ENCODE measurements at places on chromosomes 2 and 18. TPM values are rescaled to one million over a fixed set of nuclear protein-coding genes. Genes with fewer than 3 reads are reported as not detected.

DNA sequence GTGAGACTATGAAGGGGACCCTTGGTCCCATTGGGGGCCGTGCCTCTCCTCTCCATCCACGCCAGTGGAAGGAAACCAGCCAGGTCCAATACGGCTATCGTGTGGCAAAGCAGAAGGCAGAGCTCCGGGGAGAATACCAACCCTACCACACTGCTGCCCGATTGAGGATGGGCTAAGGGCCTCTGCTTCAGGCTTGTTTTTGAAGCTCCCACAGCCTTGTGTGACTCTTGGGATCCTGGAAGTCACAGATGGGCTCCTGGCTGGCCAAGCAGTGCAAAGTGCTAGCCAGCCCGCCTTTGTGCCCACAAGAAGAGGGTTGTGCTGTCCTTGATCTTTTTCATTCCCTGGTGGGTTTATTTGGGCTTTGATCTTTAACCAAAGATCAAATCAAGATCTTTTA is 70.6 kb upstream of the ID2 start:
- DNase-seq = no peak

MGAT4A gene
- total RNA-seq = 4.6 TPM

TMEM18 gene
- total RNA-seq = 25.1 TPM

DNA sequence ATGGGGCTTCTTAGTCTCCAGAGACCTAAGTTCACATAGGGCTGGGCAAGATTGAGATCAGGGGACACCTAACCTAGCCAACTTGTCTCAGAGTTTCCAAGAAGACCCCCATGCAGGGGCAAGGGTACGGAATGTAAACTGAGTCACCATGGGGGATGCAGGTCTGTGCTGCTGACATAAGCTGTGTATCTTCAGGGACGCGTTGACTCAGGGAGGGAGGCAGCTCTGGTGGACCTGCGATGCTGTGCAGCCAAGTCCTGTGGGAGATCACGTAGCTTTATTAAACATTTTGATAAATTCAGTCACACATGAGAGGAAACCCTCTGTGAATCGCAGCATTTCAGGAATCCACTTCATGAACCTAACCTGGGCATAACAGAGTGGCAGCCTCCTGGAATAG is 216.0 kb downstream of the ANKRD30B start:
- no peak for DNase-seq

ANKRD62 gene
- total RNA-seq = not detected

- peak; percentile 53 for DNase-seq
These were observed 5.8 kb downstream of the SLC14A2 start for GRCh38 chr18:45621061-45621511.

ZC3H8 gene
- 20.6 TPM for total RNA-seq

DNA sequence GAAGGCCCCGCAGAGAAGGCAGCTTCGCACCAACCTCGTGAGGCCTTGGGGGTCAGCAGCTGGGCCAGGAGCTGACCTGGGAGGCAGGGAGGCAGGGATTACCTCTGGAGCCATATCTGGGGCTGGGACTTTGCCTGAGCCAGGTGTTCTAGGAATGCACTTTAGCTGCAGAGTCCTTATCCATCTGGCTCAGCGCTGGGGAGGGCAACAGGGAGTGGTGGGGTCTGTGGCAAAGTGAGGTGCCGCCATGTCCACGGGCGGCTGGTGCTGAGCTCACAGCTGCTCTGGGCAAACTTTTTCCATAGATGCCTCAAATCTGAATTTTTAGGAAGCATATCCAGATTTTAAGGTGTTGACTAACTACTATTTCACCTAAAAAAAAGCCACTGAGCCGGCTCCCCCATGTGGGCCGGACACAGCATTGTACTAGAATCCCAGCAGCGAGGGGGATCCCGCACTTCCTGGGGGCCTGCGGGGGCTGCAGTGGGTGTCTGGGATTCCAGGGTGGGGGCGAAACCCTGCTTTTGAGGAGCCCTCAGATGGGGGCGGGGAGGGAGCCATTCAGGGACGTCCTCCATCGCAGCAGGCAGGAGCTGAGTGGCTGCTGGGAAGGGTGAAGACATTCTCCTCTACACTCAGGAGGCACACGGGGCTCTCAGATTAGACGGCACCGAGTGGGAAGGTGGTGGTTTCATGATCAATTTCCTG is 34.6 kb downstream of the RTP5 start:
- DNase-seq = no peak

GALR1 gene
- total RNA-seq = not detected

GRCh38 chr2:145161656-145162055 is 641.7 kb upstream of the ZEB2 start:
- no peak for DNase-seq

EMILIN2 gene
- not detected for total RNA-seq

OTX1 gene
- total RNA-seq = 1.4 TPM

GRCh38 chr2:35831385-35831784 is 524.2 kb upstream of the CRIM1 start:
- DNase-seq = no peak

DLX2 gene
- 1.9 TPM for total RNA-seq

- DNase-seq = peak; percentile 77
These were observed 16.1 kb downstream of the TGIF1 start for GRCh38 chr18:3466045-3466444.

GRCh38 chr2:66587216-66587615 is 152.3 kb downstream of the MEIS1 start:
- DNase-seq = peak; percentile 66

DNA sequence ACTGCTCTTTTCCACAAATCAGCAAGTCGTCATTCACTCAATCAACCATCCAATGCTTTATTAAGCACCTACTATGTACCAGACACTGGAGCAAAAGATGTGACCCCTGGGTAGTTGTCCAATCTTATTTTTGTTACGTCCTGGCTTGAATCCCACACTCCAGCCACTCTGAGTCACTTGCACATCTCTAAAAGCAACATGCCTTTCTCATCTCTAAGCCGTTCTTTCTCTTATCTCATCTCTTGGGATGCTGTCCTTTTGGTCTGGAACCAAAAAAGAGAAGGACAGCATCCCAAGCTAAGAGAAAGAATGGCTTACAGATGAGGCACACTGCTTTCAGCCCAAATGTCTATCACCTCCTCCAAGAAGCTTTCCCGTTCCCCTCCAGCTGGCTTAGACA is 58.8 kb downstream of the RNF152 start:
- no peak for DNase-seq

- DNase-seq = peak; percentile 97
These were observed 21.6 kb upstream of the SLC20A1 start for GRCh38 chr2:112623913-112624777.

BOLL gene
- total RNA-seq = not detected

DNA sequence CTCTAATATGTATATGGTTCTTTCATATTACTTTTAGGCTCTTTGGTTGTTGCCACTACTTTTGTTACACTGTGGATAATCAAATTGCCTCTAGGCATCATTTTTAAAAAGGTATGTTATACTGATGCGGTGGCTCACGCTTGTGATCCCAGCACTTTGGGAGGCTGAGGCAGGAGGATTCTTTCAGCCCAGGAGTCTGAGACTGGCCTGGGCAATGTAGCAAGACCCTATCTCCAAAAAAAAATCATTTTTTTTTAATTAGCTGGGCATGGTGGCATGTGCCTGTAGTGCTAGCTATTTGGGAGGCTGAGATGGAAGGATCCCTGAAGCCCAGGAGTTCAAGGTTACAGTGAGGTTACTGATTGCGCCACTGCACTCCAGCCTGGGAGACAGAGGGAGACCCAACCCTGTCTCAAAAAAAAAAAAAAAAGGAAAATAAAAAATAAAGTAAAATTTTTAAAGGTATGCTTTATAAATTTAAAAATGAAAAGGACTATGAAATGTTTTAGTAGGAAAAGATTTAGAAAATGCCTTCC is 48.1 kb upstream of the DYNC2LI1 start:
- DNase-seq = no peak

GRCh38 chr18:48918660-48919456 is 31.9 kb downstream of the SMAD7 start:
- no peak for DNase-seq

DNA sequence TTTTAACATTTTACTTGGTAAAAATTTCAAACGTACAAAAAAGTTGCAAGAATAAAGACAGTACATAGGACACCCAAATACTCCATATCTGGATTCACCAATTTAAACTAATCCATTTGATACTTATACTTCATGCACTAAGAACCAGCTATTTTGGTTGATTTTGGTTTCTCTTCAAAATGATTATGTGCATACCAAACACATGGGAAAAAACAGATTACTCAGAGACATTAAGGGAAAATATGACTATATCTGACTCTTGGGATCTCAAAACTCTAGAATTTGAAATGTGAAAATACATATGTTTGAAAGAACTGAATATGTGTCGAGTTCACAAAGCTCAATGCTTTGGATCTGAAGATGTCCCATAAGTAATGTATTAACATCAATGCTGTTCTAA is 15.5 kb upstream of the MALL start:
- DNase-seq = no peak

DSG4 gene
- not detected for total RNA-seq

DNA sequence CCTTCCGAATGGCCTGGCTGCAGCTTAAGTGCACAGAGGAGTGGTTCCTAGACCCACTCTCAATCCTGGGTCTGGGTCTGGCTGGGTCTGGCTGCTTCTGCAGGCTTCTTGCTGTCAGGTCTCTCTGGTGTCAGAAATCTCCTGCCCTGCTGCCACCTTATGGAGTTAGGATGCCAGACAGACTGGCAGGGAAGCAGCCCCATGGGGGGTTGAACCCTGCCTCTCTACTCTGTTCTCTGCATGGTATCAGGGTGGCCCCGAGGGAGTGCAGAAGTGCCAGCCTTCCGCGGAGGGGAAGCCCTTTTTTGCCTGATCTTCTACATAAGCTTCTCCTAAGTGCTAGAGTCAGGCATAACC is 89.4 kb downstream of the ZCCHC2 start:
- DNase-seq = no peak

DNA sequence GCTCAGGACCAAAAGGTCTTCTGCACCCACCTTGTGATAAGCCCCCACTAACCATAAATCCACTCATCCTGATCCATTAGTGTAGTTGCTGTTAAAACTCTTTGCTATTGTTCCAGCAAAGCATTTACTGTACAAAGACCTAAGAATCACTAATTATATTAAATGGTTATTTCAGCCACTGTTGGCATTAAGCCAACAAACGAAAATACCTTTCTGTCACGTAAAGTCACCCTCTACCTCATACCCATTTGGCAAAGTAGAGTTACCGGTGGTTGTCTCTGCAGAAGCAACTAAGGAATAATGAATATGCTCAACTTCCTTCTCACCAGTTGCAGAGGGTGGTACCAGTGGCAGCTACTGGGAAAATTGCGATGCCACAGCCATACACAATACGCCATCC is 224.5 kb downstream of the SP3 start:
- DNase-seq = no peak

DNA sequence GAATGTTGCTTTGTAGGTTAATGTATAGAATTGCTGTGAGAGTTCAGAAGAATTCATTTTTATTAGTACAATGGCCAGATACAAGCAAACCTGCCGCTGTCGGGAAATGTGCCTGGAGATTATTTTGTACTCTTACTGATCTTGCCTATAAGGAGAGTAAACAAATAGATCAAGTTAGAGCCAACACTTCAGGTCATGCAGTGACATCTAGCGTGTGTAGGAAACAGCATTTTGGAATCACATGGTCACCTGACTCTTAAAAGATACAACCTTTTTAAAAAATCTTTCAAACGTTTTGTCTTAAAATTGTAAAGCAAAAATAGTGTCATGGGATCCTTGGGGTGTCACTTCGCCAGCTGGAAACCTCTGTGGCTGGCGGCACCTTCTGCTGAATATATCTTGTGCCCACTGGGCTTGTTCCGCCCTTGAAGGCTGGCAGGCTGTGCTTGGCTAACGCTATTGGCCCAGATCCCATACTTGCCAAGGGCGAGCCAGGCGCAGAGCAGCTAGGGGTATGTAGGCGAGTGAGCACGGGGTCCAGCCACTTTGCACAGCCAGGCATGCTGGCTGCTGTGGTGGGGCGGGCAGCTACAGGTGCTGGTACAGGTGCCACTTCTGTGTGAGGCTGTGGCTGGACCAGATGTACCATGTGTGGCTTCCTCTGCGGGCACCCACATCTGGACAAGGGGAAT is 19.5 kb upstream of the RPRM start:
- peak; percentile 19 for DNase-seq

DNA sequence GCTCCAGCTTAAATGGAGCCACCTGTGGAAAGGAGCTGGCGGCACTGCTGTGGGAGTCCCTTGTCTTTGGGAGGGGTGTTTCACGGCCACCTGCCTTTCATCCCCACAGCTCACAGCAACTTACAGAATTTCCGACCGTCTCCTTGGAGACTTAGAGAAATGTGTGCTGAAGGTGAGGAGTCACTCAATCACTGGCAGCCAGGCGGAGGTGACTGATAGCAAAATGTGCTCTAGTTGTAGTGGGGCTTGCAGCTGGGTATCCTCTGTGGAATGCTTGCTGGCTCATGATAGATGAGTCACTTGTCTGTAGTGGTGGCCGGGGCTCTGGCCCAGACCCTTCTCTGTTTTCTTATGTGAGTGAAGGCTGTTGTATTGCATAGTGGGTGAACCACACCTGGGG is 110.7 kb downstream of the SH3RF3 start:
- peak; percentile 84 for DNase-seq

DNA sequence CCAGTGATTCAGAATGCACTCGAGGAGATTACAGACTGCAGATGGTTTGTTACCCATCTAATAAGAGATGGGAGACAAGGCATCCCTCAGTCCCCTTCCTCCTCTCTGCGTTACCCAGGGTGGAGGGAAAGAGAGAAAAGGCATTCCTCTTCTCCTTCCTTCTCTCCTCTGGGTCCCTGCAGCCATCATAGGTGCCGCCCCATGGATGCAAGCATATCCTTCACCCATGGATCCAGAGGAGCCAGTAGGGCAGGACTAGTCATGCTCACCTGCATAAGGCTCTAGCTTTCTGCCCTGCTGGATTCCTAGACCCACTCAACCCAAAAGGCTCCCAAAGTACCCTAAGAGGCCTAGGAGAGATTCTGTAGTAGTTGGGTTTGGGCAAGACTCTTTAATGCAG is 20.4 kb downstream of the CMPK2 start:
- DNase-seq = no peak
